ENCODE measurements at places on chromosomes 7 and 10.

DNA sequence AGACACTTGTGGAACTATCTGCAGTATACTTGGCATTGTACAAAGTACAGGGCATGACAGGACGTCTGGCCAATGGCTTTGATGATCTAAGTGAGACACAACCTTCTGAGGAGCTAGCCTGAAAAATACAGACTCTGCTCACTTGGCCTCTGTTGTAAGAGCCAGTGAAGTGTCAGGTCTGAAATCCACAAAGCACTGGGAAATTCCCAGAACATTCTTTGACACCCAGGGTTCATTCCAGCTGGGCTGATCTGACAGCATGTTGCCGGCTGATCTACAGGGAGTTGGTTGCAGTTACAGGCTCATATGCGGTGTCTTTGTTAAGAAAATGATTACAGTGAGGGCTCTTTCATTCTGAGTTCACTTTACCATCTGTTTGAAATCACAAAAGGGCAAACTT is 354.6 kb downstream of the PHF14 start:
- no peak for DNase-seq

- no peak for DNase-seq
These were observed 20.5 kb downstream of the ASNS start for GRCh38 chr7:97851683-97852082.

DNA sequence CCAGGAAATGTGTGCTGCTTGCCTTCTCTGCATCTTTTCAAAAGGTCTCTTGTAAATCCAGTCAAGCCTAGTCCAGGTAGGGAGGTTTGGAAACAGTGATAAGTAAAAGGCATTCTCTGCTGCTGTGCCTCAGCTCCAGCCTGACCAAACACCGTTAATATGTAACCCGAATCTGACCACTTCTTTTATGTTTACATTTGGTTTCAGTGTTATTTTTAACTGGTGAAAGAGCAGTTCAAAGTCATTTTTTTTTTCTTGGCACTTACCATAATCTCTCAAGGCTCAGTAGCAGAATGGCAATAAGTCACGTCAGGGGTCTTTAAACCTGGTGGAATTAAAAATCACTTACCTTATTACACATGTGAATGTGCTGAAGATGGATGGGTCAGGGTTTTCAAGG is 216.8 kb downstream of the PTEN start:
- no peak for DNase-seq

DNA sequence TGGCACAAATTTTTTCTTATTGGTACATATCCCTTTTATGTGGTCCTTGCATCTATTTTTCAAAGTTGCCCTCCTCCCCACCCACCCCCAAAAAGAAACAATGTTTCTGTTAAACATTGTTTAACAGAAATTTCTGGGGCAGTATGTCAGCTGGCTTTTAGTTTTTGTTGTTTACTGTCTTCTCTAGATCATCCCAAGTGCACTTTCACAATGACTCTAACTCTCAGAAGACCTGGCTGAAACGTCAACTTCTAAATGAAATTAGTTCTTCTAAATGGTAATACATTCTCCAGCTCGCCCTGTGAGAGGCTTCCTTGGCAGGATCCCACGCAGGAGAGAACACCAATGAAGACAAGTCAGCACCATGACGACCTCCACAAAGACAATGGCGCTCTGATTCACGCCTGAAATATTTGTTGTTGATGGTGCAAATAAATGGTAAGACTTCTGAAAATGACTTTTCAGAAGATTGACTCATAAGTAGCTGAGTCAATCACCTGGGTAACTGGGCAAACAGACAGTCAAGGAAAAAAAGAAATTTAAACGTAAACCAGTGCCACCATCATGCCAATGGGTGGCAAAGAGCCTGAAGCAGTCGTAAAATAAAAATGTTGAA is 293.7 kb downstream of the FZD1 start:
- no peak for DNase-seq

DNA sequence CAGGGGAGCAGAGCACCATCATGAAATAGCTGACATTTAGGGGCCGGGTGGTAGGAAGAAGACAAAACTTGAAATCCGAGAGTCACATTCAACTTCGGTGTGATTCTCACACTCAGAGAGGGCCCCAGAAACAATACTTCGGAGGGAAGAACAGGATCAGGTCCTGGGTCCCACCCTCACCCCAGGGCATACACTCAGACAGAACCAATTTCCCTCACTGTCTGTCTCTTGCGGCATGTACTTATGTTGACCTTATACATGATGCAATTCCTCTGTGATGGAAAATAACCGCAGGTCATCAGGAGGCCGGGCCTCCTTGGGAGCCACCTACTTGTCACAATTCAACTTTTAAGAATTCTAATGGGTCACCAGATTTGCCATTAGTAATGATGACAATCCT is 26.3 kb upstream of the HMX3 start:
- DNase-seq: no peak

DNA sequence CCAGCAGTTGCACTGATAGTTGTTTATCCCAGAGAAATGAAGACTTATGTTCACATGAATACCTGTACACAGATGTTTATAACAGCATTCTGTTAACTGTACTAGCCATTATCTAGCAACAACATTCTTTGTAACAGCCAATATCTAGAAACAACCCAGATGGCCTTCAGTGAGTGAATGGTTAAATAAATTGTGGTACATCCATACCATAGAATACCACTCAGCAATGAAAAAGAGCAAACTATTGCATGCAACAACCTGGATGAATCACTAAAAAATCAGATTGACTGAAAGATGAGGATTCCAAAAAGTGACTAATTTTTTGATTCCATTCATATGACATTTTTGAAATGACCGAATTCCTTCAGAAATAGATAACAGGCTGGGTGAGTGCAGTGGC is 360.3 kb downstream of the MALRD1 start:
- DNase-seq: no peak

- no peak for DNase-seq
These were observed 308.4 kb downstream of the ZNF248 start for GRCh38 chr10:37549054-37549453.

- DNase-seq: no peak
These were observed 67.0 kb upstream of the INPP5A start for GRCh38 chr10:132470410-132471124.
